ENCODE measurements at places on chromosomes 1 and 21. TPM values are rescaled to one million over a fixed set of nuclear protein-coding genes. Genes with fewer than 3 reads are reported as not detected.

The TOR3A gene
- total RNA-seq = 44.3 TPM

The BARHL2 gene
- not detected for total RNA-seq

The ABCG1 gene
- 10.3 TPM for total RNA-seq

The TCP10L gene
- 0.58 TPM for total RNA-seq

The PTGER3 gene
- 0.62 TPM for total RNA-seq

The LCE4A gene
- not detected for total RNA-seq

The MX2 gene
- total RNA-seq = 11.5 TPM

The ELAVL4 gene
- not detected for total RNA-seq

The BRINP3 gene
- not detected for total RNA-seq

The S100A9 gene
- not detected for total RNA-seq

The SV2A gene
- 18.0 TPM for total RNA-seq

The C1orf94 gene
- total RNA-seq = not detected

- no peak overlapping the region for H3K4me3 ChIP-seq
- H3K27ac ChIP-seq = no peak overlapping the region
- H3K4me1 ChIP-seq = no peaks in the 10 kb centered on the region
- H3K27me3 ChIP-seq = peaks cover 2% of the 10 kb centered on the region
Measured at GRCh38 chr1:30321246-30321910, 402.0 kb downstream of the MATN1 start.

- no peak overlapping the region for H3K27ac ChIP-seq
- peaks cover 2% of the 10 kb centered on the region for H3K27me3 ChIP-seq
- no peaks in the 10 kb centered on the region for H3K36me3 ChIP-seq
- H3K4me1 ChIP-seq = no peaks in the 10 kb centered on the region
- no peak overlapping the region for H3K4me3 ChIP-seq
Measured at GRCh38 chr1:64440183-64440826, 29.6 kb upstream of the CACHD1 start.

DNA sequence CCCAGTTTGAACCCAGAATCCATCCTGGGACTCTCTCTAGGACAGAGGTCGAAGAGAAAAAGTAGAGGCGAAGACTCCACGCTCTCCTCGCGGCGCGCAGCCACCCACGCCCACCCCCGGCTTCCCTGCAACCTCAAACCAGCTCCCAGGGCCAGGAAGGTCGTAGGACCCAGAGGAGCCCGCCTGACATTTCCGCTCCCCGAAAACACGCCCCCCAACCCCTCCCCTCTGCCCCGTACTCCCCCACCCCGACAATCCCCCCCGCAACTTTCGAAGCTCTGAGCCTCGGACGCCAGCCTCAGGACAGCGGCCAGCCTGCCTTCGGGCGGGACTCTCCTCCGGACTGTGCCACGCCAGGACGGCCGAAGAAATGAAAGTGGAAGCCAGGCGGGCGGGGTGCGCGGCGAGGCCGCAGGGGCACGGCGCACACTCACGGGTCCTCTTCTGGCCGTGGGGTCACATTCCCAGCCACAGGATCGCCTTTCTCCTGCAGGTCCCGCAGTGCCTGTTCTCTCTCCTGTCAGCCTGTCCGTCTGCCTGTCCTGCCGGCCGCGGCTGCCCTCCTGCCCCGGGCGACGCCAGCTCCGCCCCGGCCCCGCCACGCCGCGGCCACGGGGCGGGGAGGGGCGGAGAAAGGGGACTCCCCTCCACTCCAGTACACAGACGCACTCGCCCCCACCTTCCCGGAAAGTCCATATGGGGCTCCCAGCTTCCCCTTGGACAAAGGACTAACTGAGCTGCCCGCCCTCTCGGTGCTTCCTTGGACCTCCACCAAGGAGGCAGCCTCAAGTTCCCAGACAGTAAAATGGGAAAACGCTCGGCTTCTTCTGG is at the start of gene MOB3C:
MOB3C (minus strand) TSS at position 535 of the 831 bp plus-strand sequence. CDS start 3,490 bp downstream, outside the sequence.
- peaks cover 55% of the 10 kb centered on the region for H3K4me1 ChIP-seq
- no peaks in the 10 kb centered on the region for H3K27me3 ChIP-seq
- H3K36me3 ChIP-seq = peaks cover 4% of the 10 kb centered on the region
- peak; percentile 91 for DNase-seq
- H3K27ac ChIP-seq = peak within 1 kb of the TSS; percentile 90

- no peak for DNase-seq
- no peak overlapping the region for H3K27ac ChIP-seq
- no peak overlapping the region for H3K4me3 ChIP-seq
- no peaks in the 10 kb centered on the region for H3K4me1 ChIP-seq
Measured at GRCh38 chr1:228961511-228961910, 226.2 kb downstream of the RHOU start.

GRCh38 chr1:245397771-245398170 is 243.0 kb downstream of the KIF26B start:
- DNase-seq = no peak
- no peak overlapping the region for H3K27ac ChIP-seq
- peaks cover 4% of the 10 kb centered on the region for H3K27me3 ChIP-seq
- no peaks in the 10 kb centered on the region for H3K36me3 ChIP-seq
- H3K4me1 ChIP-seq = no peaks in the 10 kb centered on the region
- H3K4me3 ChIP-seq = no peak overlapping the region

- no peaks in the 10 kb centered on the region for H3K36me3 ChIP-seq
- no peaks in the 10 kb centered on the region for H3K4me1 ChIP-seq
- H3K27me3 ChIP-seq = peaks cover 6% of the 10 kb centered on the region
- H3K4me3 ChIP-seq = no peak overlapping the region
Measured at GRCh38 chr1:182004601-182005000, 56.9 kb downstream of the ZNF648 start.

DNA sequence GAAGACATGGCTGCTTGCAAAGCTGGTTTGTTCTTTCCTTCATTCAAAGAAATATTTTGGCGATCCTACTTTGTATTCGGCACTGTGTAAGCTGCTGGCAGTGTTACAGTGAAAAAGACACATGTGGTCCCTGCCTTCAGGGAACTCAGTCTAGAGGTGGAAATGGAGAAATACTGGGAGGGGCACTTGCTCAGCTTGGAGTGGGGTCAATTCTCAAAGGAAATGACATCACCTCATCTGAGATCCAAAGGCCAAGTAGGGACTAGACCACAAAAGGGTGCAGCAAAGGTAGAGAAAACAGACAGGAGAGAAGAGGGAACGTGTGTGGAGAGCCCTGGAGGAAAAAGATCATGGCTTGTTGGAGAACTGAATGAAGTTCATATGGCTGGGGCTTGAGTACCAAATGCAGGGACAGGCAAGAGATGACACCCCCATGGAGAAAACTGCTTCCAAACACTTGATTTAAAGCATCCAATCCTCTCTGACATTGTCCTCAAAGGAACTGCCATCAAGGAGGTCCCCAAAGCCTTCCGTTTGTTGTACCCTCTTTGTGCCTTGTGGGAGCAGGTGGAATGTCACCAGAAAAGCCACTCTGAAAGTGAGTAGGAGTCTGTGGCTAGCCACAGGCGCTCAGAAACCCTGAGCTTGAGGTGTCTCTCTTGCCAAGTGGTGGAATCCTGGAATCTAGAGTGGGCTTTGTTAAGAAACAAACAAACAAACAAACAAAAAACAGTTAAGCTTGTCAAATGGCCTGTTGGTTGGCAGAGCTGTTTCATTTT is 48.3 kb upstream of the TDRD10 start:
- peak overlapping the region; percentile 1 for H3K27ac ChIP-seq
- no peak overlapping the region for H3K4me3 ChIP-seq
- H3K36me3 ChIP-seq = peaks cover 12% of the 10 kb centered on the region
- no peak for DNase-seq

- H3K4me3 ChIP-seq = no peak overlapping the region
- peaks cover 11% of the 10 kb centered on the region for H3K4me1 ChIP-seq
- no peak for DNase-seq
- no peaks in the 10 kb centered on the region for H3K36me3 ChIP-seq
- H3K27ac ChIP-seq = no peak overlapping the region
Measured at GRCh38 chr1:33363470-33363861, 42.6 kb upstream of the A3GALT2 start.

DNA sequence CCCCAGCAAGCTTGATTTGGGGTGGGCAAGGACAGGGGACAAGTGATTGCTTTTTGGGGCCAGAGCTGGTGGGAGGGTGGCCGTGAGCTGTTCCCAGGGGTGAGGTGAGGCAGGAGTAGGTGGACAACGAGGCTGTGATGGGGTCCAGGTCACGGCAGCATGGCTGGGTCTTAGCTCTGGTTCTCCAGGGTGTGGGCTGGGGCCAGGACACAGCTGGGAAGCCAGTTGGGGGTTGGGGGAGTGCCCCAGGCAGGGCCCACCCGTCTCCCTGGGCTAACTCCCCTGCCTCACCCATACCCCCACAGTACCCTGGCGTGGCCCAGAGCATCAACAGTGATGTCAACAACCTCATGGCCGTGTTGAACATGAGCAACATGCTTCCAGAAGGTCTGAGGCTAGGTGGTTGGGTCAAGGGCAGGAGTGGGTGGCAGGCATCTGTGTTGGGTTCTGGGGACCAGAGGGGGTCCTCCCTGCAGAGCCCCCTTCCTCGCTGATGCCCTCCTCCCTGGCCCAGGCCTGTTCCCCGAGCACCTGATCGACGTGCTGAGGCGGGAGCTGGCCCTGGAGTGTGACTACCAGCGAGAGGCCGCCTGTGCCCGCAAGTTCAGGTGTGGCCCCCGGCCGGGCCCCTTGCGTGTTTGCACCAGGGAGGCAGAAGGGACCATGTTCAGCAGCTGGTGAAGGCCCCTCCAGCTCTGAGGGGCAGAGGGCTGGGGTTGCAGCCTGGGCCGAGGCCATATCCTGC is 43.3 kb downstream of the COQ8A start:
- H3K4me3 ChIP-seq = no peak overlapping the region
- no peaks in the 10 kb centered on the region for H3K27me3 ChIP-seq
- no peaks in the 10 kb centered on the region for H3K4me1 ChIP-seq
- peak overlapping the region; percentile 38 for H3K27ac ChIP-seq
- peaks cover 7% of the 10 kb centered on the region for H3K36me3 ChIP-seq

GRCh38 chr1:111729946-111730681 is 9.1 kb downstream of the INKA2 start:
- no peak overlapping the region for H3K4me3 ChIP-seq
- no peaks in the 10 kb centered on the region for H3K36me3 ChIP-seq
- DNase-seq = no peak
- H3K27me3 ChIP-seq = no peaks in the 10 kb centered on the region

GRCh38 chr1:192739476-192740184 is 69.2 kb upstream of the RGS2 start:
- H3K27me3 ChIP-seq = peaks cover 2% of the 10 kb centered on the region
- no peaks in the 10 kb centered on the region for H3K36me3 ChIP-seq
- H3K27ac ChIP-seq = no peak overlapping the region
- DNase-seq = no peak

- peak; percentile 49 for DNase-seq
- H3K27me3 ChIP-seq = peaks cover 1% of the 10 kb centered on the region
- H3K4me3 ChIP-seq = no peak overlapping the region
- no peak overlapping the region for H3K27ac ChIP-seq
Measured at GRCh38 chr21:25518491-25518911, 88.8 kb downstream of the MRPL39 start.

DNA sequence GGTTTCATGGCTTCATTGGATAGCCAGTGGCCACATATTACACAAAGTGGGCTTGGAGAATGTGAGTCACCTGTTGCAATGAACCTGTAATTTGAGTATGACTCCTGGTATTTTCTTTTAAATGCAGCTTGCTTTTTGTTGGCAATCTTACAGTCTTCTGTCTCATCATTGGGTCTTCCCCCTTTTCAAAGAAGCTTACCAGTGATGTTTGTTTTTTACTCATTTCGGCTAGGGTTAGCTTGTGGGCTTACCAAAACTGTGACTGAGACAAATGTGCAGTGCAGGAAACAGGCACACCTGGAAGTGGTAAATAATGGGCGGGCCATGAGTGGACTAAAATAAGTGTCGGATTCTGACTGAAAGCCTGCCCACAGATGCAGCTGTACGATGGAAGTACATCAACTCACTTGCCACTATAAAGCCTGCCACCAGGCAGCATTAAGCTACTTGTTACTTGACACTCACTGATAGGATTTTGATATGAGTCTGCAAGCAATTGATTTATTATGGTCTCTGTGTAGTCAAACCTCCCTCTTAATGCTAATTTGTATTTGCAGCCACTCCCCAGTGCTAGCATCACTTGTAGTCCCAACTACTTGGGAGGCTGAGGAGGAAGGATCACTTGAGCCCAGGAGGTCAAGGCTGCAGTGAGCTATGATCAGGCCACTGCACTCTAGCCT is 4.2 kb downstream of the HHAT start:
- peak; percentile 86 for DNase-seq
- H3K36me3 ChIP-seq = no peaks in the 10 kb centered on the region
- H3K4me3 ChIP-seq = peak overlapping the region; percentile 15
- H3K27ac ChIP-seq = peak overlapping the region; percentile 74

DNA sequence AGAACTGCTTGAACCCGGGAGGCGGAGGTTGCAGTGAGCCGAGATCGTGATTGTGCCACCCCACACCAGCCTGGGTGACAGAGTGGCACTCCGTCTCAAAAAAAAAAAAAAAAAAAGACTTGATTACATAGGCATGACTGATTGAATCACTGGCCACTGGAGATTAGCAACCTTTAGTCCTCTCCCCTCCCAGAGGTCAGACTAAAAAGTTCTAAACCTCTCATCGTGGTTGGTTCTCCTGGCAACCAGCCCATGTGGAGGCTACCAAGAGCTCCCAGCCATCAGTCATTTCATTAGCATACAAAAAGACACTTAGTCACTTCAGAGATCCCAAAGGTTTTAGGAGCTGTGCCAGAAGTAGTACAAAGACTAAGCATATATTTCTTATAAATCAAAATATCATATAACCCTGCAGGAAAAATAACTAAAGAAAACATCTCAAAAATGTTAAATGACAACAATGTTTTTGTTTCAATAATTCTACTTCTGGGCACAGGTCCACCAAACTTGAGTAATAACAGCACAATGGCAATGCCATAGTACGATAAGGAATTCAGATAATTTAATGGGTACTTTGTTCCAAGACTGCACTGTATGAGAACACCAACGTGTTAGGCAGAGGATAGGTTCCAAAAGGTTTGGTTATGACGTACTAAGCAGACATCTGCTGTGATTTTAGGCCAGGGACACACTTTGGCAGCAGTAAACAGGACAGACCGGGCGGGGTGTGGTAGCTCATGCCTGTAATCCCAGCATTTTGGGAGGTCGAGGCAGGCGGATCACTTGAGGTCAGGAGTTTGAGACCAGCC is 18.1 kb downstream of the USP48 start:
- peaks cover 9% of the 10 kb centered on the region for H3K36me3 ChIP-seq
- H3K27ac ChIP-seq = no peak overlapping the region
- DNase-seq = no peak
- H3K4me1 ChIP-seq = peaks cover 36% of the 10 kb centered on the region

DNA sequence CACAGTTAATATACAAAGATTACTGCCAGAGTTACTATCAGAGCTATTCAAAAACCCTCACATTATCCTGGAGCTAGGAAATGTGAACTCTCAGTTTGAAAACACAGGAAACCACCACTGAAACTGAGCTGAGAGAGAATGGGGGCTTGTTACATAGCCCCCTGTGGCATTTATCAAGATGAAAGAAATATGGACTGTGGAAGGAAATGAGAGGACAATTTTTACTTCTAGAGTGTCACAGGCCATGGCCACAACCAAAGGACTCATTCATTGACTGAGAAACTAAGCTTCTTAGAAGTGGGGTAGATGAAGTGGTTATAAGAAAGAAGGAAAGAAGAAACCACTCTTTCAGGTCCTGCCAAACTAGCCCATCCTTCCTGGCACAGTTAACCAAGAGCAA is 25.3 kb downstream of the DSTYK start:
- H3K27me3 ChIP-seq = no peaks in the 10 kb centered on the region
- H3K36me3 ChIP-seq = peaks cover 41% of the 10 kb centered on the region

All from activated CD4-positive, alpha-beta T cell treated with anti-CD3 and anti-CD28 coated beads, Interleukin-2, amount 10 ng/mL, durations not matched to agents 24 days and 14 days (primary cell).